Esophagus (tissue), 2 donors: ENCODE measurements at places on chromosomes 2 and 18. TPM values are rescaled to one million over a fixed set of nuclear protein-coding genes. Genes with fewer than 3 reads are reported as not detected.

The LIPG gene
- polyA plus RNA-seq = 1.4 TPM

The CNGA3 gene
- polyA plus RNA-seq = 0.02 TPM

The RUFY4 gene
- polyA plus RNA-seq = 0.52 TPM

The EML6 gene
- 0.88 TPM for polyA plus RNA-seq
